ENCODE measurements at places on chromosomes 1 and 21.

DNA sequence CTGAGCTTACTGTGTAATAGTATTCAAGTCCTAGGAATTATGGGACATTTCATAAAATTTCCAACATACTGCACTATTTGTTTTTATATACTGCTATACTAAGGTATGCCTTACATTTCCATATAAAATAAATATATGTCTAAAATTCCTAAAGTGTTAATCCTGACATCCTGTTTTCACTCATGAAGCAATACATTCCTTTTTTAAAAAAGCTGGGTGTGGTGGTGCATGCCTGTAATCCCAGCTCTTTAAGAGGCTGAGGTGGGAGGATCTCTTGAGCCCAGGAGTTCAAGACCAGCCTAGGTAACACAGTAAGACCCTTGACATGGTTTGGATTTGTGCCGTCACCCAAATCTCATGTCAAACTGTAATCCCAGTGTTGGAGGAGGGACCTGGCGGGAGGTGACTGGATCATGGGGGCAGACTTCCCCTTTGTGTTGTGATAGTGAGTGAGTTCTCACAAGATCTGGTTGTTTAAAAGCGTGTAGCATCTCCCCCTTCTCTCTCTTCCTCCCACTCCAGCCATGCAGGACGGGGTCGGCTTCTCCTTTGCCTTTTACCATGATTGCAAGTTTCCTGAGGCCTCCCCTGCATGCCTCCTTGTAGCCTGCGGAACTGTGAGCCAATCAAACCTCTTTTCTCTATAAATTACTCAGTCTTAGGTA is 5.8 kb downstream of the CDC42BPA start:
- DNase-seq: no peak

DNA sequence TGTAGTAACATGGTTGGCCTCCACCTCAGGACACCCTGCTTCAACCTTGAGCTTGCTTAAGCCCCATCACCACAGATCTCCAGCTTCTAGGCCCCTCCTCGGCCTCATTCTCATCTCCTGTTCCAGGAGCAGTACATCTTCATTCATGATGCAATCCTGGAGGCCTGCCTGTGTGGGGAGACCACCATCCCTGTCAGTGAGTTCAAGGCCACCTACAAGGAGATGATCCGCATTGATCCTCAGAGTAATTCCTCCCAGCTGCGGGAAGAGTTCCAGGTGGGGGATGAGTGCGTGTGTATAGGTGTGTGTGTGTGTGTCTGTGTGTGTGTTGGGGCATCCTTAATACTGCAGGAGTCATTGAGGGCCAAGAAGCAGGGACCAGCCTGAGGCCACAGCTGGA is 79.6 kb downstream of the PTPRU start:
- DNase-seq: no peak

- DNase-seq: no peak
Observed at GRCh38 chr1:55555956-55556725, 341.0 kb upstream of the USP24 start.

DNA sequence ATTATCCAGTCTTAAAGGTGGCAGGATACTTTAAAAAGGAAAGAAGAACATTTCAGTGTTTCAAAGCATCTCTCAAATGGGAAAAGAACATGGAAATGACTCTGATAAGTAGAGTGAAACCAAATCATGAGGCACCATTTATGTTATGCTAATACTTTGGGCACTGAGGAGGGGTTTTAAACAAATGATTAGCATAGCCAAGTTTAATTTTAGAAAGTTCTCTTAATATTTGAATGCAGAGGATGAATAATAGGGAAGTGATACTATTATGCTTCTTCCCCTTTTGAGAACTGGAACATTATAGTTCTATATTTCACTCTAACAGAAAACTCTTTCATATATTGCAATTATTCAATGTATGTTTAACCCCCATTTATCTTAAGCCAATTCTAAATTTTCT is 1181.9 kb upstream of the PRMT6 start:
- no peak for DNase-seq

- no peak for DNase-seq
Observed at GRCh38 chr1:9014475-9015375, 11.5 kb downstream of the SLC2A7 start.

DNA sequence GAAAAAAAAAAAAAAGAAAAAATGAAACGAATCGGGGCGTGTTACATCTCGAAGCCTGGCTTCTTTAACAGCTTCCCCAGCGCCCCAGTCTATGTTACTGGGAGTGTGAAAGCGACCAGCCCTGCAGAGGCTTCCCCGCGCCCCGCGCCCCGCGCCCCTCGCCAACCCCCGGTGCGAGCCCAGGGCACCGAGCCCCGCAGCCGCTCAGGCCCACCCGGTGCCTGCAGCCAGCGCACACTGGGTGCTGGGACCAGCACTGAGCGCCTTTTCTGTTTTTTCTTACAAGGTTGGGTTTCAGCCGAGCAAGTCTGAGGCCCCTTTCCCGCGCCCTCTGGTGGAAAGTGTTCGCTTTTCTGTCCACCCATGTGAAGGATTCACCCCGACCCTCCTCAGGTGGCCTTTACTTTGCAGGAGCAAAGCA is 42.1 kb upstream of the ZNF496 start:
- no peak for DNase-seq

DNA sequence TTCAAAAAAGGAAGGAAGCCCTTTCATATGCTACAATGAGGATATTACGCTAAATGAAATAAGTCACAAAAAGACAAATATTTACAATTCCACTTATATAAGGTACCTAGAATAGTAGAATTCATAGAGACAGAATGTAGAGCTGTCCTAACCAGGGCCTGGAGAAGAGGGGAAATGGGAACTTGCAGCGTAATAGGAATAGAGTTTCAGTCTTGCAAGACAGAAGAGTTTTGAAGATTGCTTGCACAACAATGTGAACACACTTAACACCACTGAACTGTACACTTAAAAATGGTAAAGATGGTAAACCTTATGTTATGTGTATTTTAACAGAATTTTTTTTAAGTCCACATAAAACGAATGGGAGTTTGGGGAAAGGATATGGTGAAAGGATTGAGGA is 2.9 kb downstream of the CD1B start:
- DNase-seq: no peak

DNA sequence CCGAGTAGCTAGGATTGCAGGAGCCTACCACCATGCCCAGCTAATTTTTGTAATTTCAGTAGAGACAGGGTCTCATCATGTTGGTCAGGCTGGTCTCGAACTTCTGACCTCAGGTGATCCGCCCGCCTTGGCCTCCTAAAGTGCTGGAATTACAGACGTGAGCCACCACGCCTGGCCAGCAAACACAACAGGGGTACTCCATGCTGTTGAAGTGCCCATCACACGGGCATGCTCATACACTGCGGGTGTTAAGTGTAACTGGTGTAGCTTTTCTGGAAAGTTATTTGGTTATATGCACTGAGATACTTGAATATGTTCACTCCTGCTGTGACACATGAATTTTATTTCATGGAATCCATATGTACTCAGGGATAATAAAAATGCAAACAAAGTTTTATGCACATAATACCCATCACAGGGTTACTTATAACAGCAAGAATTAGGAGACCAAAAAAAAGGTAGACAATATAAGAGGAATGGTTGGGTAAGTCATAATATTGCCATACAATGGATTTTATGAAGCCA is 9.2 kb downstream of the SRSF4 start:
- no peak for DNase-seq

- DNase-seq: no peak
Observed at GRCh38 chr1:200802042-200802441, 63.3 kb downstream of the CAMSAP2 start.

DNA sequence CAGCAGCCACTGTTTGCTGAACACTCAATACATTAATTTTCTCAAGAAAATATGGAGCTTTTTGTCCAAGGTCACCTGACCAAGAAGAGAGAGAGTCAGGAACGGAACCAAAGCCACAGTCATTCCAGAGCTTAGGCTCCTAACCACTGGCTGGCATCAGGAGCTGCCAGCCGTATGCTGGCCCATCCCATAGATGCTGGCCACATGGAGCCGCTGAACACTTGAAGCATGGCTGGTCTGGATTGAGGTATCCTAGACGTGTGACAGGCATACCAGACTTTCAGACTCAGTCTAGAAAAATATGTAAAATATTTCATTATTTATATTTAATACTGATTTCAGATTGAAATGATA is 458.7 kb downstream of the MATN1 start:
- DNase-seq: no peak

- no peak for DNase-seq
Observed at GRCh38 chr1:198437332-198437731, 103.1 kb downstream of the ATP6V1G3 start.

- DNase-seq: no peak
Observed at GRCh38 chr1:55611123-55611522, 396.0 kb upstream of the USP24 start.

- no peak for DNase-seq
Observed at GRCh38 chr1:55823541-55824250, 608.5 kb upstream of the USP24 start.

- no peak for DNase-seq
Observed at GRCh38 chr1:11851180-11851579, 3.6 kb upstream of the NPPA start.

DNA sequence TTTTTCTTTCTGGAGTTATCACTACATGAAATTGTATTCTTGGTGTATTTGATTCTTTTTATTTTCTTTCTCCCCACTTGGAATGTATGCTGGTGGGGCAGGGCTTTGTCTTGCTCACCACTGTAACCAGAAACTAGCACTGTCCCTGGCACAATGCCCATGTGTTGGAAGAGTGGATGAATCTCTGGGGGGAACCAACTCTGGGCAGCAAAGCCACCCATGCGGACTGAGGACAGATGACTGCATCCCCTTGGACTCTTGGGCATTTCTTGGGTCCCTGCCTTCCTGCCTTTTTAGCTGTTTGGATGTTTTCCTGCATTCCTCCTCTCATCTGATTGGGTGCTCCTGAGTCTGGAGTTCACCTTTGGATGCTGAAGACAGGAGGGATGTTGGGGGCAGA is 6.1 kb downstream of the CYP4B1 start:
- DNase-seq: no peak

DNA sequence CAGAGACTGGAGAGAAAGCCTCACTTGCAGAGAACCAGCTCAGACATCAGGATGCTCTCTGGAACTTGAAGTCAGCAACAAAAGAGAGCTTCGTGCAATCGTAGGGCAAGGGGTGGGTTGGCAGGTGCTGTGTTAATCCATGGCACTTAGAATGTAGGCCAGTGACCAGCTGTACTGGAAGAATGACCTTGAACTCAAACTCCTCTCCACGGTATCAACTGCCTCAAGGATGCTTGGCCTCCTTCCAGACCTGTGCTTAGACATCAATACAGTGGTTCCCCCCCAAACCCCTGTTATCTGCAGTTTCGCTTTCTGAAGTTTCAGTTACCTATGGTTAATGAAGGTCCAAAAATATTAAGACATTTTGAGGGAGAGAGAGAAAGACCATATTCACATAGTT is 6.5 kb downstream of the KANK4 start:
- DNase-seq: no peak

GRCh38 chr1:113086541-113086940 is 13.5 kb downstream of the LRIG2 start:
- no peak for DNase-seq

DNA sequence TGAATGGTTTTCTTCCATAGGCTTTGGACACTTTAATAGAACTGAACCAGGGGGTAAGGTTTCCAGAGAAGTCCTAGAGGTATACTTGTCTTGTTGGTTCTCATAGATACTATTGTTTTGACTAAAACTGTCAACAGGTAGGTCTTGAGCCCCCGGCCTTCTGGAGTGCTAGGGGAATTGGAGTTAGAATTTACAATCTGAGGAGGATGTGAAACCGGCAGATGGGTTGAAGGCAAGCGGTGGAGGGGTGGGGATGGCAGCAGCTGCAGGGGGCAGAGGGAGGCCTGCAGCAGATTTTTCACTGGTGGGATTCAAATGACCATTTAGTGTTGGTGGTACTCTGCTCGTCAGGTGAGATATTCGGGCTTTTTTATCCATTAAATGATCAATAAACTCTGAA is 4.3 kb upstream of the CD1D start:
- no peak for DNase-seq

- no peak for DNase-seq
Observed at GRCh38 chr1:89581859-89582258, 51.1 kb upstream of the LRRC8C start.

DNA sequence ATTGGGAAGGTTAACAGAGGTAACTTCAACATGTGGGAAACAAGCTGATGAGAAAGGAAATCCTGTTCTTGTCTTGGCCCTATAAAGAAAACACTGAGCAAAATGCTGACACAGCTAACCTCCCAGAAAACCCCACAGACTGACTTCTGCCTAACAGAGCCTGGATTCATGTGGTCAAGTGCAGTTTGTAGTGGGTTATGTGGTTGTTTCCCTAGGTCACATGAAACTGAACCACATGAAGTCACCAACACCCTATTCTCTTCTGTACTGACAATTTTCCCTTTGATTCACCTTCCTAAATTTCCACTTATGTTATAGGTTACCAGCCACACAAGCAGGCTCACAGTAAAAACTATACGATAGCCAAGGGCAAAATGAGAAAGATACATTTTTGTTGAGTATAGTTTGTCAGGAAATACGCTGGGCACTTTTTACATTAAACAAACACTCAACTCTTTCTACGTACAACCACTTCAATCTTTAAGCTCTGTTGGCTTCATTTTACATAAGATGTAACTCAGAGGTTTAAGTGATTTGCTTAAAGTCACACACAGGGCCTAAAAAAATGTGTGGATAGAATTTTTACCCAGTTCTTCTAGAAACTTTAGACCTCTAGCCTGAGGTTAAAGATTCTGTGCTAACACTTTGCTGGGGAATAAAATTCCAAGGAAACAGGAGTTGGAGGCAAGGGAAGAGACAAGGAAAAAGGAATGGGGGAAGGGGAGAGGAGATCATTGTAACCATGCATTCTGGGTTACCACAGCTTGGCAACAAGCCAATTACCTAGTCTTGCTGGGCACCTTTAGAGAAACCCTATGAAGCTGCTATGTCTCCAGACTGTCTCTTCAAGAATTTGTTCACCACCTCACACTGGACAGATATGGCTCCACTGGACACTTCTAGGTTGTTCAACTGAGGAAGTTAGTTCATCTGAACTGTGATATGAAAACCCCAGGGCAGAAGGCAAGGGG is 601.6 kb upstream of the USP24 start:
- DNase-seq: no peak

- no peak for DNase-seq
Observed at GRCh38 chr1:83717785-83718184, 281.1 kb downstream of the TTLL7 start.

Data from epithelial cell of prostate (primary cell).